ENCODE measurements at places on chromosomes 4 and X. TPM values are rescaled to one million over a fixed set of nuclear protein-coding genes. Genes with fewer than 3 reads are reported as not detected.
A peak's percentile ranks its signal among the peaks of the same experiment; 100 is the strongest.

- H3K27ac ChIP-seq = no peak overlapping the region
- H3K4me3 ChIP-seq = no peak overlapping the region
- H3K36me3 ChIP-seq = no peaks in the 10 kb centered on the region
- H3K4me1 ChIP-seq = no peaks in the 10 kb centered on the region
- H3K27me3 ChIP-seq = no peaks in the 10 kb centered on the region
- peak; percentile 24 for DNase-seq
Measured at GRCh38 chrX:67545036-67545821, 1.4 kb downstream of the AR start.

The ODAPH gene
- not detected for total RNA-seq

The TKTL1 gene
- 1.5 TPM for total RNA-seq

- H3K36me3 ChIP-seq = no peaks in the 10 kb centered on the region
- peaks cover 3% of the 10 kb centered on the region for H3K27me3 ChIP-seq
- peak; percentile 77 for DNase-seq
- no peak overlapping the region for H3K4me3 ChIP-seq
- H3K4me1 ChIP-seq = no peaks in the 10 kb centered on the region
Measured at GRCh38 chrX:47623540-47624027, 3.9 kb upstream of the SYN1 start.

Measured in lung (tissue), 17 donors.